Karpas-422 (cell line): ENCODE measurements at places on chromosomes 16 and 17.

- H3K36me3 ChIP-seq = no peaks in the 10 kb centered on the region
- no peaks in the 10 kb centered on the region for H3K27me3 ChIP-seq
Measured at GRCh38 chr17:41652461-41652970, 28.1 kb upstream of the KRT17 start.

DNA sequence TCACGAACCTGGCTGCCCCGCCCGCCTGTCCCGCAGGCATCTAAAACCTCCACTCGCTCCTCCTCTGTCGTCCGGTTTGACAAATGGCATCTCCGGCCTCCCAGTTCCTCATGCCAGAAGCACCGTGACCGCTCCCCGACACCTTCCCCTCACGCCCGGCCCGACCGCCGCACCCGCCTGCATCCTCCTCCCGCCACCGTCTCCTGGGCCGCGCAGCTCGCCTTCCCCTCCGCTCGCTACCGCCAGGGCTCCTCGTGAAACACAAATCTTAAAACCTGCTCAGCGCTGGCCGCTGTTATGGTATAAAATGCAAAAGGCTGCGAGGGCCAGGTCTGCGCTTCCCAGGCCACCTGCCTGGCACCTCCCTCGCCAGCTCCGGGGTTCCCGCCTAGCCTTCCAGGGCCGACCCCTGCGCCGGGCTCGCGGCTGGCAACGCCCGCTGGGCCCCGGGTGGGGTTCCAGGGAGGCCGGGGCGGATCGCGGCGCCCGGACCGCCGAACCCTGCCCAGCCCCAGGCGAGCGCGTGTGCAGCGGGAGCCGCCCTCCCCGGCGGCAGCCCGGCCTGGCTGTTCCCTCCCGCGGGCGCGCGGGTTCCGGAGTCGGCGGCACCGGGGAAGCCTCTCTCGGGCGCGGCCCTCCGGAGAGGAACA lies 488 bp downstream of the SPSB3 start:
- DNase-seq = peak; percentile 78
- no peaks in the 10 kb centered on the region for H3K27me3 ChIP-seq
- H3K4me1 ChIP-seq = peaks cover 20% of the 10 kb centered on the region
- H3K36me3 ChIP-seq = no peaks in the 10 kb centered on the region
- peak overlapping the region; percentile 32; the same call in 1 of the 2 replicates for H3K27ac ChIP-seq
- H3K4me3 ChIP-seq = peak overlapping the region; percentile 82

DNA sequence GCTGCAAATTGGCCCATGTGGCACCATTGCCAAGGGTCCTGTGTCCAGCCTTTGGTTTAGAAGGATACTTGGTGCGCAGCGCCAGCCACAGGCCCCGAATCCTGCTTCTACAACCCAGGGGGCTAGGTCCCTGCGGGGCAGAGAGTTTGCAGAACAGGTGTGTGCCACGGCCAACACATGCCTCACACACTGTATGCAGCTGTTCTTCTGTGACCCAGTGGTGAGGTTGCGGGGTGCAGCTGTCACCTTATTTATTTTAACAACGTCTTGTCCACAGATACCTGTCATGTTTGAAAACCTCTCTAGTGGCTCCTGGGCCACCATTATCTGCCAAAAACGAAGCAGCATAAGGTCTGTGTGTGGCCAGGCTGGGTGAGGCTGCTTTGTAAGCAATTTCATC lies 11.6 kb downstream of the CBFA2T3 start:
- H3K4me3 ChIP-seq = no peak overlapping the region
- peaks cover 10% of the 10 kb centered on the region for H3K4me1 ChIP-seq
- H3K36me3 ChIP-seq = no peaks in the 10 kb centered on the region
- DNase-seq = no peak
- no peak overlapping the region for H3K27ac ChIP-seq
- no peaks in the 10 kb centered on the region for H3K27me3 ChIP-seq

DNA sequence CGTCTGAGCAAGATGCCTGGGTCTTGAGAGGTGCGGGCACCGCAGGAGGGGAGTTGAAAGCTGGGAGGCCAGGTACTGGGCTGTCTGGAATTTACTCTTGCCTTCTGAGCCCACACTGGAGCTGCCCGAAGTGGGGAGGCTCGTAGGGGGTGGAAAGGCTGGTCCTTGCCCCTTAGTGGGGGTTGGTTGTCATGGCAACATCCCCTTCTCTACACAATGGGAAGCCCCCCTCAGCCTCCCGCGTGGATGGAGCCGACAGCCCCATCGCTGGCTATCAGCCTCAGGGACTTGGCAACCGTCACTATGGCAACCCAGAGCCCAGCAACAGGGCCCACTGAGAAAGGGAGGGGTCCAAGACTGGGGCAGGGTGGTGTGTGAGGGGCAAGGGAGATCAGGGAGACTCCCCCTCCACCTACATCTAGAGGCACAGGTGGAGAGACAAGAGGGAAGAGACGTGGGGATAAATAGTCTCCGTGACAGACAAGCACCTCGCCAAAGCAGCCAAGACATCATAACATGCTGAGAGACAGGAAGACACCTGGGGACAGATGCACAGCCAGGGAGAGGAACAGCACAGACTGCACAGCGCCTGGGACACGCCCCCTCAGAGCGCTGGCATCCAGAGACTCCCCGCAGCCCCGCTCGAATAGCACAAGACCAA lies 5.3 kb upstream of the DNAH2 start:
- H3K27me3 ChIP-seq = no peaks in the 10 kb centered on the region
- no peak for DNase-seq
- no peaks in the 10 kb centered on the region for H3K36me3 ChIP-seq
- no peak overlapping the region for H3K27ac ChIP-seq
- H3K4me1 ChIP-seq = peaks cover 19% of the 10 kb centered on the region

DNA sequence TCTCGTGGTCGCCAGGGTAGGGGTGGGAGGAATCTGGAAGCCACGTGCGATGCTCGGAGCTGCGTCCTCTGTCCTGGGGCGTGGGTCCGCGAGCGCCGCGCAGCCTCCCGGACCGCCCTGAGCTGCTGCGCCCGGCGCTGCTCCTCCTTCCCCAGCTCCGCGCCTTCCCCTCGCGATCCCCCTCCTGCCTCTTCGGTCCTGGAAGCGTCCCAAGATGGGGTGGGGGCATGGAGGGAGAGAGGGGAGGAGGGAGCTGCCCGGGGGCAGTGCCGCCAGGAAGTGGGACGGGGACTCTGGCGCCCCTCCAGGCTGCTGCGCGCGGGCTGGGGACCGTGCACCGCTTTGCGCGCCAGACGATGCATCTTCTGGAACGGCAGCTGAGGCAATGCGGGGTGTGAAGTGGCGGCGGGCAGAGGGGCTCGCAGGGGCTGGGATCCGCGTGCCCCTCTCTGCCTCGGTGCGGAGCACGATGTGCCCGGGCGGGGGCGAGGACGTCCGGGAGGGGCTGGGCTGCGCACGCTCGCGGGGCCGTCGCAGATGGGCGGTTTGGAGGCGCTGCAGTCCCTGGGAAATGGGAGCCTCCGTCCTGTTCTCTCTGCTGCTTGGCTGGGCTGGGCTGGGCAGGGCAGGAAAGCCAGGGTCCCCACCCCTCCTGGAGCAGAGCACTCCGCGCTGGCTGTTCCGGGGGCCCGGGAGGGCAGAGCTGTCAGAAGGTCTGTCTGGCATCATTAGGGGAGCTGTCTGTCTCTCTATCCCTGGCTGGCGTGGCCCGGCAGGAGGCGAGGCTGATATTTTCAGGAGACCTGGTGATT lies 388.0 kb downstream of the SEC14L1 start:
- no peak for DNase-seq
- H3K36me3 ChIP-seq = no peaks in the 10 kb centered on the region
- H3K4me3 ChIP-seq = no peak overlapping the region

DNA sequence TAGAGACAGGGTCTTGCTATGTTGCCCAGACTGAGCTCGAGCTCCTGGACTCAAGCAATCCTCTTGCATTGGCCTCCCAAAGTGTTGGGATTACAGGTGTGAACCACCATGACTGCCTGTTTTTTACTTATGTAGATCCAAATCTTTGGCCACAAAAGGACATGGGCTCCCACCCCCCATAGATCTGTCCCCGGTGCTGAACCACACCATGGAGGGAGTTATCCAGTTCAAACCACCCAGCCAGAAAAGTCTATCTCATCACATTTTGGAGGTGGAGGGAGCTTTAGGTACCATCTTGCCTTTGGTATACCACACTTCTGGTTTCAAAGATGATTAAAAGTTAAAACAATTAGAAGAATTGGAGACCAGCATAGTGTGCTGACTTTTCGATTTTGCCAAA lies 26.2 kb downstream of the SHISA9 start:
- H3K4me1 ChIP-seq = no peaks in the 10 kb centered on the region
- no peak for DNase-seq
- no peak overlapping the region for H3K27ac ChIP-seq
- no peaks in the 10 kb centered on the region for H3K36me3 ChIP-seq

DNA sequence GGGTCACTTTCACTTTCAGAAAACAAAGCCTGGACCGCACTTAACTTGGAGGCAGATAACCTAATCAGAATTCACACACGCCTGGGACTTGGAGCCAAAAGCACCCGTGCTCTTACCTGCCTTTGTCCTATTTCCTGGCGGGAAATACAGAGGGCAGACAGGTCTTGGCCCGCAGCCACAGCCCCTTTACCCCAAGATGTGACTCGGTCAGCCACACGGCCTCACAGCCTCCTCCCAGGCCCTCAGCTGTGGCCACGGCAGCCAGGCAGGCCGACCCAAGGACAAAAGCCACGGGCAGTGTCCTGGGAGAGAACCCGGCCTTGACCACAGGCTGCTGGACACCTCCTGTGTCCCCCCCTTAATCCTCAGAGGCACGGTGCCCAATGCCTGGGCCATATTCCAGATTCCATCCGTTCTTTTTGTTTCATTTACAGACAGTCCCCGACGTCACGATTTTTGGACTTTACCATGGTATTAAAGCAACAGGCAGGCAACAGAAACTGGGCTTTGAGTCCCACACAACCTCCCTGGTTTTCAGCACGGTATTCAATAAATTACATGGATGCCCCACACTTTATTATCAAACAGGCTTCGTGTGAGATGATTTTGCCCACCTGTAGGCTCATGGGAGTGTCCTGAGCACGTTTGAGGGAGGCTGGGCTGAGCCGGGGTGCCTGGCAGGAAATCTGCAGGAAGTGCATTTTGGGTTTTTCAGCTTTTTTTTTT lies 30.1 kb upstream of the GAA start:
- H3K4me1 ChIP-seq = no peaks in the 10 kb centered on the region
- no peaks in the 10 kb centered on the region for H3K27me3 ChIP-seq
- no peak for DNase-seq
- H3K27ac ChIP-seq = no peak overlapping the region
- H3K4me3 ChIP-seq = no peak overlapping the region

- DNase-seq = no peak
- H3K4me3 ChIP-seq = no peak overlapping the region
- no peaks in the 10 kb centered on the region for H3K27me3 ChIP-seq
Measured at GRCh38 chr16:28180655-28181460, 30.9 kb downstream of the XPO6 start.

DNA sequence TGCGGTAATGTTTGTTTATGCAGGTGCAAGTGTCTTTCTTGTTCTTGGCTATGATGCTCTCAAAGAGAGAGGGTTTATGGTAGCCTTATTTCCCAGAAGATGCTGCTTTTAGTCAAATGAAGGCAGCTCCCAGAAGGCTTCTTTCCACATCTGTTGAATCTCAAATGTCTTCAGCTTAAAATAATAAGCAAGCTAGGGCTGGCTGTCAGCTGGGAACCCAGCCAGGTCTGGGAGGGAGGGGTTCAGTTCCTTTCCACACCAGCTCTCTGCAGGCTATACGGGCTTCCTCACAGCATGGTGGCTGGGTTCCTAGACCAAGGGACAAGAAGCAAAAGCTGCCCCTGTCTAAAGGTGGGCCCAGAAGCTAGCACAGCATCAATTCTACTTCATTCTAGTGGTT lies 47.4 kb upstream of the ATF7IP2 start:
- H3K27ac ChIP-seq = peak overlapping the region; percentile 99
- 0 out of 2 replicates have a peak overlapping the region, but pooled peaks have one; percentile 6 for H3K4me3 ChIP-seq
- DNase-seq = peak; percentile 88
- peaks cover 2% of the 10 kb centered on the region; the same call in 1 of the 2 replicates for H3K36me3 ChIP-seq
- no peaks in the 10 kb centered on the region for H3K27me3 ChIP-seq

- H3K4me1 ChIP-seq = no peaks in the 10 kb centered on the region
- H3K4me3 ChIP-seq = no peak overlapping the region
- H3K36me3 ChIP-seq = no peaks in the 10 kb centered on the region
Measured at GRCh38 chr16:4537376-4538343, 913 bp downstream of the CDIP1 start.

GRCh38 chr16:73504591-73505575 lies 457.0 kb upstream of the ZFHX3 start:
- no peaks in the 10 kb centered on the region for H3K36me3 ChIP-seq
- no peaks in the 10 kb centered on the region for H3K27me3 ChIP-seq
- no peak for DNase-seq
- H3K27ac ChIP-seq = no peak overlapping the region
- no peaks in the 10 kb centered on the region for H3K4me1 ChIP-seq
- no peak overlapping the region for H3K4me3 ChIP-seq

GRCh38 chr16:85970738-85971137 lies 71.8 kb downstream of the IRF8 start:
- DNase-seq = no peak
- no peaks in the 10 kb centered on the region for H3K36me3 ChIP-seq
- H3K27me3 ChIP-seq = no peaks in the 10 kb centered on the region
- H3K4me3 ChIP-seq = no peak overlapping the region
- H3K4me1 ChIP-seq = peaks cover 47% of the 10 kb centered on the region
- H3K27ac ChIP-seq = no peak overlapping the region

GRCh38 chr17:50135316-50136095 lies 5.5 kb upstream of the SAMD14 start:
- H3K36me3 ChIP-seq = peaks cover 26% of the 10 kb centered on the region
- H3K27me3 ChIP-seq = no peaks in the 10 kb centered on the region
- H3K4me3 ChIP-seq = no peak overlapping the region
- DNase-seq = no peak
- peaks cover 6% of the 10 kb centered on the region for H3K4me1 ChIP-seq

DNA sequence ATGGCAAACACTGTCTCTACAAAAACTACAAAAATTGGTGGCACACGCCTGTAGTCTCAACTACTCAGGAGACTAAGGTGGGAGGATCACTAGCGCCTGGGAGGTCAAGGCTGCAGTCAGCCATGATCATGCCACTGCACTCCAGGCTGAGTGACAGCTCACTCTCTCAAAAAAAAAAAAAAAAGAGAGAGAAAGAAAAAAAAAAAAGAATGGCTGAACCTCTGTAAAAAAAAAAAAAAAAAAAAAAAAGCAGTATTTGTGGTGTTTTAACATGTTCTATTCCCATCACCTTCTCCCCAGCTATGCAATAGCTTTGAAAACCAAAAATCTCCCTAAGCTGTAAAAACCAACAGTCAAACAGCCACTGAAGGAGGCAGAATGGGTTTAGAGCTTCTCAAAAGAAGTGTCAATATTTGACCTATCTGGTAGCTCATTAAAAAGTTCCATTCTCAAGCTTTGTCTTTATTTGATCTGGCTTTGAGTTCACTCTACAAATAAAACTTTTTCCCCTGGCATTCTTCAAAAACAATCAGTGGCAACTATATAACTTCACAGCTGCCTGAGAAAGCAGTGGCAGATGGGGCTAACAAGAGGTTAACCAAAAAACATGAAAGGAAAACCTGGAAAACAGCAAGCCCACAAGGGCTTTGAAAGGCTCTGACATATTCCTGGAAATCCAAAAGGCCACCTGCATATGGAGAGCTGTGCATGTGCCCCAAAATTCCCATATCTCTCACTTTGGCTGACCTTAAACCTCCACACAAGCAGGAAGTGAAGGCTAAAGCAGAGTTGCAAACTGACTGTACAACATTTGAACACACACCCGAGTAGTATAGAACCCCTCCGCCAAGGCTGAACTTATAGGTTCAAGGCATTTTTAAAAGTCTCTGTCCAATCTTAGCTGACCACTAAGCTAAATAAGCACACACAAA lies 36.0 kb downstream of the USP32 start:
- H3K4me1 ChIP-seq = peaks cover 46% of the 10 kb centered on the region
- no peaks in the 10 kb centered on the region for H3K36me3 ChIP-seq
- no peaks in the 10 kb centered on the region for H3K27me3 ChIP-seq
- H3K4me3 ChIP-seq = no peak overlapping the region
- no peak for DNase-seq
